ENCODE measurements at places on chromosomes 12 and 14.

DNA sequence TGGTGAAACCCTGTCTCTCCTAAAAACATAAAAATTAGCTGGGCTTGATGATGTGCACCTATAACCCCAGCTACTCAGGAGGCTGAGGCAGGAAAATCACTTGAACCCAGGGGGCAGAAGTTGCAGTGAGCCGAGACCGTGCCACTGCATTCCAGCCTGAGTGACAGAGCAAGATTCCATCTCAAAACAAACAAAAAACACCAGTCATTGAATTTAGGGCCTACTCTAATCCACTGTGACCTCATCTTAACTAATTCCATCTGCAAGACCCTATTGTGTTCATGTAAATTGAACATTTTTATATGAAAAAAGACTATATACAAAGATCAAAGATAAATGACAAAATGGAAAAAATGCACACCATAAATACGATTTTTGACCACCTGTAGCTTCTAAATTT lies 17.8 kb downstream of the KCNMB4 start:
- no peak for DNase-seq

DNA sequence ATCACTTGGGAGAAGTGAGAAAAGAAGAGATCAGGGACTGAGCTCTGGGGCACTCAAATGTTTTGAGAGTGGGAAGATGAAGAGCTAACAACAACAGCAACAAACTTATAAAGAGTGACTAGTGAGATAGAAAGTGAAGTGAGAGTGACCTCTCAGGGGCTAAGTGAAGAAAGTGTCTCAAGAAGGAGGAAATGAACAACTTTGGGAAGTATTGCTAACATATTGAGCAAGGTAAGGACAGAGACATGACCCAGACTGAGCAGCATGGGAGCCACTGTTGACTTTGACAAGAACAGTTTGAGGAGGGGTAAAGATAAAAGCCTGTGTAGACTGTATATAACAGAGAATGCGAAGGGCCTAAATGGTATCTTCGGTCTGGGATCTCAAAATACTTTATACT lies 155.1 kb upstream of the BTG1 start:
- no peak for DNase-seq

- DNase-seq: no peak
Observed at GRCh38 chr14:58646479-58646878, 8.7 kb downstream of the DACT1 start.

GRCh38 chr12:106139422-106140171 lies 843 bp upstream of the NUAK1 start:
- DNase-seq: no peak

GRCh38 chr12:93785249-93786010 lies 108.3 kb downstream of the CRADD start:
- DNase-seq: no peak

GRCh38 chr14:105857826-105858675 lies 331.7 kb downstream of the TMEM121 start:
- no peak for DNase-seq

GRCh38 chr14:58280954-58281787 lies 17.2 kb upstream of the ARID4A start:
- DNase-seq: no peak

DNA sequence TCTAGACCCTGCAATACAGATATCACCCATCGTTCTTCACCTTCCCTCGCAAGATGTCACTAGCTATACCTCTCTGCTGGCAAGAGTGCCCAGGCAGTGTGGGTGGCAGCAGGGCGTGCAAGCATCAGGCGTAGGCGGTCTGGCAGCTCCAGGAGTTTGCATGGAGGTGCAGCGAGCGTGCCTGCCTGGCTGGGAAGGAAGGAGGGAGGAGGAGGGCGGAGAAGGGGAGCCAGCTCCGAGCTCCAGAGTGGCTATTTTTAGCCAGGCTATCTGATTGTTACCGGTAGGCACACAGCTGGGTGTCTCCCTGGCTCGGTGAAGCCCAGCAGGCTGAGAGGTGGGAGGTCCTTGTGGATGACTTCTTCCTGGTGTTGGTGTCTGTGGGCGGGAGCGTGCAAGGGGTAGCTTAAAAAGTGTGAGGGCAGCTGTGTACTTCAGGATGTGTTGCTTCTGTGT lies 6.2 kb downstream of the FOXJ2 start:
- DNase-seq: no peak

DNA sequence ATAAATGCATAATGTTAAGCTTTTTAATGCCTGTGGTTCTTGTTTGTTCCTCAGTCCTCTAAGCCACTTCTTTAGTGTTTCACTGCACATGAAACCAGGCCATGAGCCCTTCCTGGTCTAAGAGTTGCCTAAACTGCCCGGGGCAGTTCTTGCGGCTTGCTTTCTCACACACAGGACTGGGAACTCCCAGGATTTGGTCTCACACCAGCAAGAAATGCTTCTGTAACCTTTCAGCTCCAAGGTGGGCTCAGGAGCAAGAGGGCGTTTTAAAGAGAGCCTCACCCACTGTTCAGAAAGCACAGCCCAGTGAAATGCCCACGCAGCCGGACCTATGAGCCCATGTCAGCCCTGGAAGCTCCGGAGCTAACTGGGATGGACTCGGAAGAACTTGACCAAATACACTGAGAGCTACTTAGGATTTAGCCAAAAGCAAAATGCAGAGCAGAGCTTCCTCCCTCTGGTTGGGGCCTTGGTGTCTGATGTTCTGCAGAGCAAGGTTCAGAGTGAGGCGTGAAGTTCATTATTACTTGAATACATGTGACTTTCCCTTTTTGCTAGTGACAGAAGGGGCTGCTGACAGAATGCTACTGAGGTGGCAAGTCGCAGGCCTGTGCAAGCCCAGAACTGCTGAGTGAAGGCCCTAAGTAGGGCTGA lies 23.4 kb downstream of the SLC25A29 start:
- no peak for DNase-seq

- DNase-seq: no peak
Observed at GRCh38 chr14:61712137-61712536, 16.8 kb downstream of the HIF1A start.

GRCh38 chr12:100371146-100371545 lies 14.3 kb downstream of the SLC17A8 start:
- DNase-seq: no peak

- DNase-seq: no peak
Observed at GRCh38 chr14:71143381-71144290, 236.4 kb downstream of the PCNX1 start.

- no peak for DNase-seq
Observed at GRCh38 chr12:78086553-78087362, 256.1 kb downstream of the NAV3 start.

- DNase-seq: no peak
Observed at GRCh38 chr14:50785457-50786063, 45.4 kb downstream of the NIN start.

DNA sequence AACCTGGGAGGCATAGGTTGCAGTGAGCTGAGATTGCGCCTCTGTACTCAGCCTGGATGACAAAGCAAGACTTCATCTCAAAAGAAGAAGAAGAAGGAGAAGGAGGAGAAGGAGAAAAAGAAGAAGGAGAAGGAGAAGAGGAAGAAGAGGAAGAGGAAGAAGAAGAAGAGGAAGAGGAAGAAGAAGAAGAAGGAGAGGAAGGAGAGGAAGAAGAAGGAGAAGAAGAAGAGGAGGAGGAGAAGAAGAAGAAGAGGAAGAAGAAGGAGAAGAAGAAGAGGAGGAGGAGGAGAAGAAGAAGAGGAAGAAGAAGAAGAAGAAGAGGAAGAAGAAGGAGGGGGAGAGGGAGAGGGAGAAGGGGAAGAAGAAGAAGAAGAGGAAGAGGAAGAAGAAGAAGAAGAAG lies 12.9 kb upstream of the KRT8 start:
- no peak for DNase-seq

- DNase-seq: no peak
Observed at GRCh38 chr12:64931981-64932380, 107.5 kb downstream of the TBC1D30 start.

- DNase-seq: no peak
Observed at GRCh38 chr12:41795051-41795600, 349.5 kb downstream of the GXYLT1 start.

DNA sequence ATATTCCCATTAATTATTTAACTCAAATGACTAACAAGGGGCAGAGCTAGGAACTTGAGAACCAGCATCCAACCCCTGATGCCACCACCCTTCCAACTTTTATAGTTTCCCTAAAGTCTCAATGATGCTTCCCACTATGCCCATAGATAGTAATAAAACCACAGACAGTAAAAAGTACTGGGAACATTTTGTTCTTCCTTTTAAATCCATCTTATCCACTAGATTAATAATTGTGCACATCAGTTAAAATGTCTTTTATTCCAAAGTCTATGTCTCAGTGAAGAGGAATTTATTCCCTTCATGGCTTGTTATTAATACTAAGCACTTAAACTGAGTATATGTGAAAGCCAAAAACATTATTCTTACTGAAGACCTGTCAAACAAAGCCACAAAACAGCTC lies 45.8 kb downstream of the SINHCAF start:
- DNase-seq: no peak

DNA sequence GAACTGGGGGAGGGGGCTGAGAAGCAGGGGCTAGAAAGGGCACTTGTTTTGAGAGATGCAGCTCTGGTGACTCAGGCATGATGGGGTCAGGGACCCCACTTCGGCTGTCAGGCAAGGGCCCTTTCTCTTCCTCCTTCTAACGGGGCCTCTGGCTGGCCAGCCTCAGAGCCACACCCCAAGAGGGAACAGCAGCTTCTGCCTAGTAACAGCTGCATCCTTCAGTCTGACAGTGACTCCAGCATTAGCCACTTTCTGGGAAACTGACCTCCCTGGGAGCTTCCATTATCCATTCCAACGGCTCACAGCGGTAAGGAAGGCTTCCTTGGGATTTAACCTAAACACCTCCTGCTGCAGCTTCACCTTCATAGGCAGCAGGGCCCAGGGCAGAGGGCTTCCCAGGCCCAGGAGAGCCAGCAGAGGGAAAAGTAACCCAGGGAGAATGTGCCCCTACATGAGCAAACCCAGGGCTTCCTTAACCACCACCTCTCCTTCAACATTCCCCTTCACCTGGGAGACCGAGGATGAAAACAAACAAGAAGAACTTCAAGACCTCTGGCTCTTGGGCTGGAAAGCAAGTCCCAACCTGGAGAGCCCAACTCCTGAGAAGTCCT lies 2.7 kb downstream of the NCKAP5L start:
- DNase-seq: no peak

- no peak for DNase-seq
Observed at GRCh38 chr12:13023811-13024530, 20.2 kb upstream of the FAM234B start.

DNA sequence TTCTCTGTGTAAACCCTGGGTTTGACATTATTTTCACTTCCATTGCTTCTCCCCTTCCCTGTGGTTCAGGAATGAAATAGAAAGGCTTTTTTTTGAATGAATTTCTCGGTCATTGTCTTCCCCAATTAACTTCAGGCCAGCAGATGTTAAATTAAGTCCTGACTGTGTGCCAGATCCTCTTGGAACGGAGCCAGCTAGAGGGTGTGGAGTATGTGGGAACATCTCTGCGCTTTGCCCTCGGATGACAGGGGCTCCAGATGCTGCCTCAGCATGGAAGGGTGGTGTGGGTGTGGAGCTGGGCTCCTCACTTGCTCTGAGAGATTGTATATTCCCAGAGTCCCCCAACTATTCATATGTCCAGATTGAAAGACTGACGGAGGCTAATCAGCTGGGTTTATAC lies 13.1 kb downstream of the KRT85 start:
- no peak for DNase-seq

- DNase-seq: no peak
Observed at GRCh38 chr12:10750385-10750727, 27.2 kb upstream of the YBX3 start.

- no peak for DNase-seq
Observed at GRCh38 chr12:123069436-123070266, 81.2 kb downstream of the PITPNM2 start.

DNA sequence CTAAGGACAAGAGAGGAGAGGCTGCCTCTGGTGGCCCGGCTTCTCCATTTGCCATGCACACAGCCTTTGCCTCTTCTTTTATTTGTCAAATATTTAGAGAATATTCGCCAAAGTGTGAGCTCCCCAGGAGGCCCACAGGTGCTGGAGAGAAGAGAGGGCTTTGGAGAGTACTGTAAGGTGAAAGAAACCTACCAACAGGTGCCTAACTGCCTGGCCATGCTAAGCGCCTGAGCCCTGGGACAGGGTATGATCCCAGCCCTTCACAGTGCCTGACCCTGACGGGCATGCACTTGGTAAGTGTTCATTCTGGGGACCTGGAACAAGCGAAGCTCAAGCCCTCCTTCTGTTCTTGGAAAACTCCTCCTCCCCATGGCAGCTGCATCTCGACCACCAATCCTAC lies 106.1 kb downstream of the DPF3 start:
- DNase-seq: no peak

DNA sequence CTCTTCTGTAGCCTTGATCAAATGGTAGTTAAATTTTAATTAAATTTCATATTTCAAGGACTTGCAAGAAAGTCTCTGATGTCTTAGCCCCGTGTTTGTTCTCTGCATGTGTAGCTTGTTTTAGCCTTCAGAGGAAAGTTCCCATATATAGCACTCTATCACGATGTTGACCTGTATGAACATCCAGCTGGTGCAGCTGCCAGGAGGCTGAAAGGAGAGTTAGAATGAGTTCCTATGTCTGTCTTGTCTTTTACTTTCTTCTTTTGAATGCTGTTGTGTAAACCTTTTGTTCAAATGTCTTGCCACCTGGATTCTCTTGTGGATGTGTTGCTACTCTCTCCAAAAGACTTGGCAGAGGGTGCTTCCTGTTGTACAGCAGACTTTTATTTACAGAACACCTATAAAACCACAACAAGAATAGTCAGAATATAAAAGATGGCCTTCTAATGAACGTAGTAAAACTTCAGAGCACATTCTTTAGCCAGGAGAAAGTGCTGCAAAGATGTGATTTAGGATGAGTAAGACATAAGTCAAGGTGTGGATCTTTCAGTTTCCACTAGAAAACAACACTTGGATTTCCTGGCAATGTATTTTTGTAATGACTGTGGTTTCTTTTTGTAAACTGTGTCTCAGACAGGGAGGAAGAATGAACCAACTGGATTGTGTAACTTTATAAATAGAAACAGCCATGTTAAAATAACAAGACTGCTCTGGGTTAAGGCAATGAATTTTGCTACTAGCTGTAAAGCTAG lies 17.2 kb downstream of the NAV3 start:
- no peak for DNase-seq

DNA sequence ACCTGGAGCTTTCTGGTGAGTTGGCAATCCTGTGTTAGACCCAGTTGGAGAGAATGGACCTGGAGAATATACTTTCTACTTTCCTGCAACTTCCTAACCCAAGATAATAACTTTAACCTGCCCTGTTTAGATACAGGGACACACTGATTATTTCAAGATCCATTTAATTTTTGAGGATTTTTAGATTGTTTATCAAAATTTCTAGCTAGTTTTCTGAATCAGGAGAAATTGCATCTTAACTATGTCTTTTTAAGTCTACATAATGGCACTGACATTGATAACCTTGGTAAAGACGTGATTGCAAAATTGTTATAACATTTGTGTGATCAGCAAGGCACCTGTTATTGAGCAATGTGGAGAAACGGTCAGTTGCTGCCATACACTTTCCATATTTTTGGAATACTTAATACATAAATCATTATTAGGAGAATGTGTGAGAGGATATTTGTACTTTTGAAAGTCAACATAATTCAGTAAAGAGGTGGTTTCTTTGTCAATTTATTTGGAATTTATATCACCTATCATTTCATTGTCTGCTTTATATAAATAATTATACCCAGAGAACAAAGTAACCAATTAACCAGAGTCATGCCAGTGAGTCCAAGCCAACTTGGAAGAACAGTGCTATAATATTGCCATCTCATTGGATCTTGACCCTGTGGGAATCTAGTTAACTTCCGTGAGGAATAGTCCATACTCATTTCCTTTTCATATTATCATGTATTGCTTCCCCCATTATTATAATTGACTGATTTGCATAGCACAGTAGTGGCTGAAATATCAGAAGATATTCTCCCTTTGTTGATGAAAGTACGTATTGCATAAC lies 28.4 kb downstream of the NFYB start:
- DNase-seq: no peak

- no peak for DNase-seq
Observed at GRCh38 chr12:6771509-6772330, 600 bp upstream of the LAG3 start.

Measured in stimulated activated CD4-positive, alpha-beta T cell treated with anti-CD3 and anti-CD28 coated beads, Interleukin-1b, Interleukin-23, amount 100 ng/mL, for 1 hour (primary cell).